Activated CD4-positive, alpha-beta T cell treated with anti-CD3 and anti-CD28 coated beads, Interleukin-2, amount 50 U/mL, for 24 hours (primary cell): ENCODE measurements at places on chromosomes 16 and 17.
A peak's percentile ranks its signal among the peaks of the same experiment; 100 is the strongest.

DNA sequence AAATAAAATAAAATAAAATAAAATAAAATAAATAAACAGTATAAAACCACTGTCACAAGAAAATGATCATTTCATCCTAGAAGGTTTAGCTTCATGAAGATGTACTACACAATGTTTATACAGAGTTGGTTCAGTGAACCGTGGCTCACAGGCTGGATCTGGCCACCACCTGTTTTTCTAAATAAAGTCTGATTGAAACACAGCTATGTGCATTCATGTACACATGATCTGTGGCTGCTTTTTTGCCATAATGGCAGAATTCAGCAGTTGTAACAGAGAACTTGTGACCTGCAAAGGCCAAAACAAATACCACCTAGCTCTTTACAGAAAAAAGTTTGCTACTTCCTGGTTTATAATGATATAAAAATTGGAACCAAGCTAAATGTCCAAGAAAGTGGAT lies 12.6 kb upstream of the RPRML start:
- DNase-seq, result no peak

GRCh38 chr16:58756650-58757332 lies 22.7 kb upstream of the GOT2 start:
- DNase-seq, result no peak

DNA sequence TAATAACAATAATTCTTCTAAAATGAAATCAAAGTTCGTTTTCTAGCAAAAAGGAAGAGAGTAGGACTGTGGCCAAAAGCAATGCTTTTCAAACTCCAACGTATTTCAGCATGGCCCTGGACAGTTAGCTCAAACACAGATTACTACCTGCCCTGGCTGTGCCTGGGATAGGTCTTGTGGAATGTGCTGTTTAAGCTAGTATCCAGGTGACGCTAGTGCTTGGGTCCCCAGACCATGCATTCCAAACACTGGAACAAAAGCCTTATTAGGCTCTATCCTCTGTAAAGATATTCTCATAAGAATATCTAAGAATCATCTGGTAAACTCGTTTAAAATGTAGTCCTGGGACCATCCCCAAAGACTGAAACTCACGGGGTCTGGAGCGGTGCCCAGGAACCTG lies 52.6 kb upstream of the MEAK7 start:
- no peak for DNase-seq

DNA sequence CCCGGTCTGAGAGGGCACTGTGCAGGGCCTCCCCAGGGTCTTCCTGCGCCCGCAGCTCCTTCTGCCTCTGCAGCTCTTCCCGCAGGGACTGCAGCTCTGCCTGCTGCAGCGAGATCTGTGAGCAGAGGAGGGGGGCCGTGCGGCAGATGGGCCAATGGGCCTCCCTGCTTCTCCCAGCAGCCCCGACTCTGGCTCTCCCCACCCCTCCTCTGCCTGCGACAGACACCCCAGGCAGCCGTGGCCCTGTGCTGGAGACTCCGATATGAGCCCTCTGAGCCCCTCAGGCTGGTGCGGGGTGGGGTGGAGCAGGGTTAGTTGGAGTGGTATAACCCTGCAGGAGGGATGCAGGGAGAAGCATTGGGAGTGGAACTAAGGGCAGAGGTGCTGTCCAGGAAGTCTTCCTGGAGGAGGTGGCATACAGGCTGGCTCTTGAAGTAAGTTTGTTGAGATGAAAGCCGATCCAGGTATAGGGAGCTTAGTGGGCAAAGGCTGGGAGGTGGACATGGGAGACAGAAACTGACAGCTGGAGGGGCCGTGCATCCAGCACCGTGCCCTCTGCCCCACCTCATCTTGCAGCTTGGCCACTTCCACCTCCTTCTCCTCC lies 5.0 kb downstream of the THOC6 start:
- no peak for DNase-seq

GRCh38 chr16:3674513-3675295 lies 20.2 kb downstream of the DNASE1 start:
- no peak for DNase-seq

DNA sequence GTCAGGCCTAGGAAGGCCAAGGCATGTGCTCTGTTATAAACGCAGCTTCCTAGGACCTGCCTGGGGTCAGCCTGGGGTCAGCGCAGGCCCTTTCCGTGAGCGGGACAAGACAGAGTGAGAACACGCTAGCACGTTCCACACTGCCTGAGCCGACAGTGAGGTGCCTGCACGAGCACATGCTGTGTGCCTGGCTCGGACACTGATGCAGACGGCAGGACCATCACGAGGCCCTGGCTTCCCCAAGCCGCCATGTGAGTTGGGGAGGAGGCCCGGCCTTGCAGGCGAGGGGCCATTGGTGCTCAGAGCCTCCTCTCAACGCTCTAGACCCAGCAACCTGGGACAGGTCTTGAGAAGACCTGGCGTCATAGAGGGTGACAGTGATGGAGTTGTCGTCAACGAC lies 9.1 kb downstream of the TMEM204 start:
- no peak for DNase-seq

- no peak for DNase-seq
Observed at GRCh38 chr17:79655672-79656290, 44.9 kb upstream of the RBFOX3 start.

DNA sequence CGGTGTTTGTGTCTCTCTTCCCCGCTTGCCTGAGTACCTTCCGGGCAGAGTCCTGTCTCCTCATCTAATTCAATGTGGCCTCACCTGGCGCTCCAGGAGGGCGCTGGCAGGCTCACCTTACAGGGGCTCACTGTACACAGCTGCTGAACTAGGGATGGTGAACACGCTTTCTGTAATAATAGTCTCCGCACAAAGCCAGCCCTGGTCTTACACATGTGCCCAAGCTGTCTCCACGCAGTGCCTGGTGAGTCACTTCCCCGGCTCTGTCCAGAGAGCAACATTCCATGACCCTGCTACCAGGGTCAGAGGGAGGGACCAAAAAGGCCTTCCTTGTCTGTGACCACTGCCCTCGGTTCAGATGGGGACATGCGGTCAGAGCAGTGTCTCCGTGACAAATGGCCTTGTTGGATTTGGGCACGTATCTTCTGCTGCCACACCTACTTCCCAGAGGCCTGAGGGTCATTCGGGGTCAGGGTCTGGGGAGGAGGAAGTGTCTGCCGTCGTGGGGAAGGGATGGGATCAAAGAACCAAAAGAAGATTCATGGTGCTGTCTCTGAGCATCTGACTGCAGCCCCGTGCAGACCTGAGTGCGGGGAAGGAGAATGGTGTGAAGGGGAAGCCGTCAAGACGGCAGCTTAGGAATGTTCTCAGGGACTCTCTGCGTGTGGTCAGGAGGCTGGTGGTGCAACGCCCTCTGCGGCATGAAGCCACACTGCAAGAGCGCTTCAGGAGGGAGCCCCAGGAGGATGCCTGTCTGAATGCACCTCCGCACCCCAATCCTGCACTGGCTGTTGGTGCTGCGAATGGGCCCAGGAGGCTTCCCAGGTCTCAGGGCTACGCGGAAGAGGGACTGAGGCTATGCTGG lies 68.8 kb downstream of the IL21R start:
- no peak for DNase-seq

- DNase-seq, result no peak
Observed at GRCh38 chr17:57600074-57600473, 145.0 kb downstream of the CCDC182 start.

GRCh38 chr17:75632863-75633485 lies at the start of gene SMIM5:
TSS of gene SMIM5 (plus strand) at chr17:75633434. CDS start at chr17:75640202, 6,768 bp downstream.
- DNase-seq, result peak; percentile 69

- peak; percentile 35 for DNase-seq
Observed at GRCh38 chr17:75843577-75844529, at the start of gene UNC13D. TSS of gene UNC13D (minus strand) at chr17:75844404. CDS start at chr17:75844337, 67 bp downstream.

DNA sequence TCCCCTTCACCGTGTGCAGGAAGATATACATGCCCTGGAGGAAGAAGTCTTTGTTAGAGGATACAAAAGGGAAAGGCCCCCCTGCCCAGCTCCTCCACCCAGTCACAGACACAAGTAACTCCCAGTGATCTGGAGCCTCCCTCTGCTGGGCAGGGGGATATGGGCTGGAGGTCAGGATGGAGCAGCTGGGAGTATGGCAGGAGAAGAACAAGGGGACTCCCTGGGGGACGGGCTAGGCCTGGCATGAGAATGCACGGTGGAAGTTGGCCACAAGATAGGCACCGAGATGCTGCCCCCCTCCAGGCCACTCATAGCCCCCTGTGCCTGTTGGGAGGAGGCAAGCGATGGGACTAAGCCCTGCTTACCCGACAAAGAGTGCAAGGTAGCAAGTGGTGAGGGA lies 4.2 kb downstream of the ORMDL3 start:
- DNase-seq, result no peak

DNA sequence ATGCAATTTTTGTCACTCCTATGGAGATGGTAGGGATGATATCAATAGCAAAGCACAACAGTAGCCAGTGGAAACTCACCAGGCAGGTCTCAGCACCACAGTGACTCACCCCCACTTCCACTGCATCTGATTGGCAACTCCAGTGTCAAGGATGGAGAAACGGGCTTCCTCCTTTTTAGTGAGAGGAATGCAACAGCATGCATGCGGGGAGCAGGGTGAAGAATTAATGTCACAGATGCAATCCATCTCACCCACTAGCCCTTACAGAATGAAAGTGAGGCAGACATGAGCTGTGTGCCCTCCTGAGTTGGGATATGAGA lies 467.0 kb upstream of the C16orf82 start:
- DNase-seq, result no peak

GRCh38 chr17:35103271-35103670 lies 16.4 kb downstream of the RAD51D start:
- DNase-seq, result no peak

DNA sequence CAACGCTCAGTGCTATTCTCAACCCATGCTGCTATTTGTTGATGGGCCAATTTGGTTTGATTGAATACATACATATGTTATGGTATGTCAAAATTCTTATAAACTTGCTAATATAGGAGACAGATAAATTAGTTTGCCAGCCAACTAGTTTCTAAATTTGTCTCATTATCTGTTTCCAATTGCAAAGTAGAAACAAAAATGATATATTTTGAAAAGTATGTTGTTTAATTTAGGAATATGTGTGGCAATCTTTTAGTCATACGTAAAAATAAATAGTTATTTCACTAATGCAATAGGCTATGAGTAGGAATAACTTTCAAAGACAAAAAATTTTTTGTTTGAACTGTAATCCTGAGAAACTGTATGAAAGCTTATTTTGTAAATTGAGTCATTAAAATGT lies 210.6 kb upstream of the KCNJ16 start:
- no peak for DNase-seq

GRCh38 chr17:55661963-55662834 lies 60.5 kb downstream of the TMEM100 start:
- no peak for DNase-seq

DNA sequence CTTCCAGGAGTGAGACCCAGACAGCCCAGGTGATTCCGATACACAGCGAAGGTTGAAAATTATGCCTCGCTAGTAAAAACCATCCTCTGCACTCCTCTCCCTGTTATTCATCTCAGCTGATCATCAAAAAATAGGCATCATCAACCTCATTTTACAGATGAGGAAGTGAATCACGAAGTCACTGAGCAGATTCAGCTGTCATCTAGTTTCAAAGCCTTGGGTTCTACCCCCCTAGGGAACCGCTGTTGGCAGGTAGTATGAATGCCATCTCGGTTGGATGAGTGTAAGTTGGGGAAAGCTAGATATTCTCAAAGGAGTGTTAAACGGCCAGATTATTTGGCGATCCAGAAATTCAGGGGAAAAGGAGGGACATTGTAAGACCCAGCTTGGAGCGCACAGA lies 2.0 kb downstream of the CRYM start:
- no peak for DNase-seq

DNA sequence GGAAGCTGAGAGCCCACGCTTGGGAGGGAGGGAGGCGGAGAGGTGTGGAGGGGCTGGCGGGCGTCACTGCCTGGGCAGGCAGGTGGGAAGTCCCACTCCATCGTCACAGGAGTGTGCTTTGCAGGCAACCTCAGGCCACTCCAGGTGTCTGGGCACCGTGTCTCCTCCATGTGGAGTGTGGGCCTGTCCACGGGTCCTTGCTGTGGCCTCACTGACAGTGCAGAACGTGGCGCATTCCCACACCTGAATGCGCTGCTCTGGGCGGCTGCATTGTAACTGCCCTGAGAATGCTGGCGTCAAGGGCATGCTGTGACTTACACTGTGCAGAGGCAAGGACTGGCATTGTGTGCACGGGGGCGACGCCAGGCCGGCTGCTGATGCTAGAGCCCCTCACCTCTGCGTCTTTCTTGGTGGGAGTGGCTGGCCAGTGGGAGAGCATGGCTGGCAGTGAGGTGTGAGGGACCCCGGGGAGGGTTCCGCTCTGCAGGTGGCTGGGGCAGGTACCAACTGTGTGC lies 66.4 kb downstream of the BANP start:
- DNase-seq, result no peak
